ENCODE measurements at places on chromosomes 7 and 10.

DNA sequence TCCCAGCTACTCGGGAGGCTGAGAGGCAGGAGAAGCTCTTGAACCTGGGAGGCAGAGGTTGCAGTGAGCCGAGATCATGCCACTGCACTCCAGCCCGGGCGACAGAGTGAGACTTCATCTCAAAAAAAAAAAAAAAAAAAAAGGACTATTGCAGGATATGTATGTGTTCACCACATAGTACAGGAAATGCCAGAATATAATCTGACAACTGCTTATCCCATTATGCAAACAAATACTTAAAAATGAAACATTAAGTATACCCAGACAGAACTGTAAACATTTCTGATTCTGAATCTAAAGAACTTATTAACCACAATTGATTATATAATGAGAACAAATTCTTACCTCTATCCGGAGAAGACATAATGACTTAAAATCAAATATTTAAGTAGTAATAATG lies 18.7 kb downstream of the DKK1 start:
- ATAC-seq = no peak

- ATAC-seq = no peak
Measured at GRCh38 chr10:132742837-132743194, 43.1 kb downstream of the NKX6-2 start.

GRCh38 chr10:110221721-110222261 lies 14.4 kb downstream of the MXI1 start:
- ATAC-seq = peak; percentile 61

- no peak for ATAC-seq
Measured at GRCh38 chr7:157080111-157080730, 58.5 kb upstream of the UBE3C start.

GRCh38 chr7:69696054-69696591 lies 97.8 kb downstream of the AUTS2 start:
- ATAC-seq = no peak

- no peak for ATAC-seq
Measured at GRCh38 chr10:79320316-79320715, 27.0 kb upstream of the PPIF start.

- peak; percentile 83 for ATAC-seq
Measured at GRCh38 chr10:51892965-51893658, 193.7 kb upstream of the CSTF2T start.

- ATAC-seq = peak; percentile 96
Measured at GRCh38 chr7:41134300-41135255, 568.3 kb downstream of the INHBA start.

GRCh38 chr10:6136215-6137201 lies 47.7 kb downstream of the RBM17 start:
- ATAC-seq = peak; percentile 80

- peak; percentile 93 for ATAC-seq
Measured at GRCh38 chr10:33005322-33006301, 47.6 kb upstream of the ITGB1 start.

GRCh38 chr10:113555751-113556150 lies 2.9 kb downstream of the HABP2 start:
- no peak for ATAC-seq

DNA sequence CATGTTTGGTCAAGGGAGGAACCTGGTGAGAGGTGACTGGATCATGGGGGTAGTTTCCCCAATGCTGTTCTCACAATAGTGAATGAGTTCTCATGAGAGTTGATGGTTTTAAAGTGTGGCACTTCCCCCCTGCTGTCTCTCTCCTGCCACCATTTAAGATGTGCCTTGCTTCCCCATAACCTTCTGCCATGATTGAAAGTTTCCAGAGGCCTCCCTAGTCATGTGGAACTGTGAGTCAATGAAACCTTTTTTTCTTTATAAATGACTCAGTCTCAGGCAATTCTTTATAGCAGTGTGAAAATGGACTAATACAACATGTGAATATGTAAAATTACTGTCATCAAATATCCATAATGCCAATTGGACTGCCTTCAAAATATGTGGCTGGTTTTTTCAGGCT lies 165.5 kb upstream of the TARP start:
- ATAC-seq = no peak

GRCh38 chr7:6636741-6637543 lies at the start of gene ZNF316:
Gene ZNF316 (plus strand): TSS chr7:6637318. CDS start chr7:6642410, 5,092 bp downstream.
- peak; percentile 70 for ATAC-seq

GRCh38 chr7:56026538-56026937 lies 24.7 kb downstream of the PSPH start:
- no peak for ATAC-seq

- ATAC-seq = peak; percentile 51
Measured at GRCh38 chr7:134691546-134692343, 45.1 kb downstream of the BPGM start.

GRCh38 chr7:47739891-47740290 lies 158.0 kb upstream of the TNS3 start:
- no peak for ATAC-seq

DNA sequence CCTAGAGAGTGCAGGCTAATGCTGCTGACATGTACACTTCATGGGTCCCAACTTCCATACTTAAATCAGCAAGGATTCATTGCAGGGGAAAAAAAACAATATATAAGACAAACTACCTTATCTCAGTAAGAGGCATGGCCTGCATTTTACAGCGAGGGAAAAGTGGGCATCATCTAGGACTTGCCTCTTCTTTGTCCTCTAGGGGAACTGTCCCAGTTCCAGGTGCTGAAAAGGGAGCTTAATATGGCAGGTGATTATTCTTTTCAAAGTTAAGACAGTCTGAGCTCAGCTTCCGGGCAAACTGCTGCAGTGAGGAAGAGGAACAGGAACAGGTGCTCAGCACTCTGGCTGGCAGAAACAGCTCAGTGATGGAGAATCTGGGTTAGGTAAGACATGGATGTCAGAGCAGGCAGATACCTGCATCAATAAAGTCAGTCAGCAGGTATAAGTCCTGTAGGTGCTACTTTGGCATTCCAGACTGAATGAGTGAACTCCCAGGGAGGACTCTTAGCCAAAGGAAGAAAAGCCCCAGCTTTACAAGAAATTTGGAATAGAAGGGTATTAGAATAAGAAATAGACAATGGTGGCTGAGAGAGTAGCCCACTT lies 147.2 kb downstream of the TMEM178B start:
- no peak for ATAC-seq

GRCh38 chr7:71303566-71303965 lies 171.6 kb downstream of the GALNT17 start:
- ATAC-seq = no peak
